ENCODE measurements at places on chromosomes 12 and 14.
A peak's percentile ranks its signal among the peaks of the same experiment; 100 is the strongest.

DNA sequence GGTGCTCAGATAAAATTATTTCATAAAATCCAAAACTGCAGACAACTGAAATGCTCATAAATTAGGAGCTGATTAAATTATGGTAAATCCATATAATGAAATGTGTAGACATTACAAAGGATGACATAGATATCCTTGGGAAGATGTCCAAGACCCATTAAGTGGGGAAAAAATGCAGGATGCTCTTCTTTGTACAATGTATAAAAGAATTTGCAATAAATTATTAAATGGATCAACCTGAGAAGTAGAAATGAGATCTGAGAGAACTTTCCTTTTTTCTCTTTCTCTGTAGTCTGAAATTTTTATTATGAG lies 336.4 kb upstream of the E2F7 start:
- DNase-seq: no peak

DNA sequence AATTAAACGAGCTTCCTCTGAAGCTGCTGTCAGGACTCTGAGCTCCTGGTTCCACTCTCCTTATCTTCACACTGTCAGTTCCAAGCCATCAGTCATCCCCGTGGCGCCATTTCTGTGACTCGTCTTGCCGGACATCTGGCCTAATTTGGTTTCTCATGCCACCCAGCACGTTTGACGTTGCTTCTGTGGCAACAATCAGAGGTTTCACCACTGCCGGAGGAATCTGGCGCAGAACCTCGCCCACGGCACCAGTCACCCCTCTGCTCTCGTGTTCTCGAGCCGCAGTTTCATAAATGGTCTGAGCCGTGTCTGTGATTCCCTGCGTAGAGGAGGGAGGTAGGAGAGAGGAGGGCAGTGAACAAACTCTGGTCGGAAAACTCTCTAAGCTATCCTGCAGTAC lies 29.7 kb downstream of the BDKRB1 start:
- peak; percentile 46 for DNase-seq

DNA sequence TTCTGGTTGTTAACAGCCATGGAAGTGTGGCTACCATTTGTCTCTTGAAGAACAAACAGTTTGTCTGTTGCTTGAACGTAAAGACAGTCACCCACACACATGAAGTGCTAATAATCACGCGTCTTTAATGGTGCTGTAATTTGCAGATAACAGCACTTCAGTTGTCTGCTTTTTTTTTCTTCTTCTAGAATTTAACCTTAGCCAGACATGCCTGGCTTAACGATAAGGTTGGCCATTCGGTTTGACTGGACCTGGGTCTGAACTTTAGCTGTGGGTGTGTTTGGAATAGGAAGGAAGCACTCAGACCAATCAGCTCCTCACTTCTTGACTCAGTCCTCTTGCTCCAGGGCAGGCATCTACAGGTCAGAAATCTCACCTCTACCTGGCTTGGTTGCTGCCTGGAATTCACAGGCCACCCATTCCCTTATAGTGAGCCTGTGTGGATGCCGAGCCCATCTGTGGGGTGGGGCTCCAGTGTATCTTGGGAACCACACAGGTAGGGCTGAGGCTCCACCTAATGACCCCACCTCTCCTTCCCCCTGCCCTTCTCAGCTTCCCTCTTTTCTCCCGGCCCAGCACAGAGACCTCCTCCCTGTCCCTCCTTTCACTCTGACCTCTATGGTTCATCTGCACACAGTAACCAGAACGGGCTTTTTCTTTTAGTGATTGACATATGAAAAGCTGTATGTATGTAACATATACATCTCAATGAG lies 246.4 kb upstream of the PWP1 start:
- no peak for DNase-seq

DNA sequence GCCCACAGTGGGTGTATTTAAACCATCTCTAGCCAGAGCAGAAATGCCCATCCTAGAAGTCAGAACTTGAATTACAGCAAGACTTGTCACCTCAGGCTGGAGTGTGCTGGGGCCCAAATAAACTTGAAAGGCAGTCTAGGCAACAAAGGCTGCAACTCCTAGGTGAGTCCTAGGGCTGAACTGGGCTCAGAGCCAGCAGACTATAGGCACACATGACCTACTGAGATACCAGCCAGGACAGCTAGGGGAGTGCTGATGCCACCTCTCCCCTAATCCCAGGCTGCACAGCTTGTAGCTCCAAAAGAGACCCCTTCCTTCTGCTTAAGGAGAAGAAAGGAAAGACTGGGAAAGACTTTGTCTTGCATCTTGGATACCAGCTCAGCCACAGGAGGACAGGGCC lies 106.0 kb downstream of the TXNDC16 start:
- DNase-seq: no peak

DNA sequence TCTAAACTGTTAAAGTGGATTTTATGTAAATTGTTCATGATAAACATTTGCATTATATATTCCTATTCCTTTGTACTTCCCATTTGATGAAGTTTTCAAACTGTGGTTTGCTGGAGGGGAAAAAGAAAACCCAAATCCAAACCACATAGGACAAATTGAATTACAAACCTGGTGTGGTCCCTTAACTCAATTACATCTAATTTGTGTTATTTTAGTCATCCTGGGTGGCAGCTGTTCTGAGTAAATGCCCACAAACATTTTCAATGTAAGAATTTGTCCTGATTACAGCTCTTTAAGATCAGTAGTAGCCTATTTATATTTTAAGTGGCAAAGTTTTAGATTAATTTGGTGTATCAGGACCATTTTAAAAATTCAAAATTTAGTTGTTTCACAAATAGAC lies 153.9 kb downstream of the RAD51B start:
- no peak for DNase-seq

DNA sequence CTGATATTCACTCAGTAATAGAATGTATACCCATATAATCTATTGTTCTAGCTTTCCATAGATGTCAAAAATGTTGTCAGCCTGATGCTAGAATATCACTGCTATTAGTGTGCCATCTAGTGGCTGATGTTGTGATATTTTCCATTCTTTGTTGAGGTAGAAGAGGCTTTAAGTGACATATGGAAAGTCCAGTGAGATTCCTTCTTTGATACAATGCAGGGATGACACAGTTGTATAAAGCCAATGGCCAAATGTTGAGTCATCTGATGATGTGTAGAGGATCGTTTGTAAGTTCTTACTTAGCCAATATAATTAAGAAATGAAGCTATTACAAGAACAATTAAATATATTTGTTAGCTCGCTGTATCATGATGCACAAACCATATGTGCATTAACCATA lies 58.1 kb upstream of the PCED1B start:
- no peak for DNase-seq

DNA sequence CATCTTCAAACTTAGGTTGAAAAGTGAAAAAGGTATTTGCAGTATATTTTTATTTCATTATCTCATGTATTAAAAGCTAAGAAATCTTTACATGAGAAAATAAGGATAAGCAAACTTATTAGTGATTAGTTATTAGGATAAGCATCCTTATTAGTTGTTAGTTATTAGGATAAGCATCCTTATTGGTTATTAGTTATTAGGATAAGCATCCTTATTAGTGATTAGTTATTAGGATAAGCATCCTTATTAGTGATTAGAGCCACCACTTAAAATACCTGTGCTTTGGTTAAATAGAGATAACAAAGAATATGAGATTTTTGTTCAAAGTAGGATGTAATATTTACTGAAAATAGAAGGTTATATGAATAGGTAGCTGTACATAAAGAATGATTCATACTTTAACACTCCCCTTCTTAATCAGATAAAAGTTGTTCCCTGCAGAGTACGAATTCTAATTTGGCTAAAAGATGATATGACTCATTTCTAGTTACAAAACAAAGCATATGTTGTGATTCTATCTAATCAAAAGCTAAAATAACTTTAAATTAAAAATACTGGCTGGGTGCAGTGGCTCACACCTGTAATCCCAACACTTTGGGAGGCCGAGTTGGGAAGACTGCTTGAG lies 56.4 kb downstream of the KDM5A start:
- DNase-seq: no peak

GRCh38 chr12:6230321-6231110 lies 30.3 kb downstream of the CD9 start:
- peak; percentile 59 for DNase-seq

DNA sequence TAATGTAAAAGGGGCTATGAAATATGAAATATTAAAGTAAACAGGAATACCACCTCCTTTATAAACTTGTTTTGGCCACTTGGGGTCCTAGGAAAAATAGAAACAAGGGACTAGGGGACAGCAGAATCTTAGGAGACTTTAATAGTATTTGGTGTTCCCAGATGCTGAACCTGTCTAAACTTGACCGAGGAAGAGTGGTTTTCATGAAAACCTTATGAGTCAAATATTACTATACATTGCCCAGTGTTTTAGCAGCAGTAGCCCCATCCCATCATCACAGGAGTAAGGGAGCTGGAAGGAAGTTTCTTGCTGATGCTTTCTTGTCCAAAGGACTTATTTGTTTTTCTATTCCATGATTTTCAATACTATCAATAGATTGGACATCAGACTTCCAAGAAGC lies 177.5 kb upstream of the CAND1 start:
- DNase-seq: no peak

GRCh38 chr14:70873627-70874026 lies 33.6 kb upstream of the PCNX1 start:
- DNase-seq: no peak

DNA sequence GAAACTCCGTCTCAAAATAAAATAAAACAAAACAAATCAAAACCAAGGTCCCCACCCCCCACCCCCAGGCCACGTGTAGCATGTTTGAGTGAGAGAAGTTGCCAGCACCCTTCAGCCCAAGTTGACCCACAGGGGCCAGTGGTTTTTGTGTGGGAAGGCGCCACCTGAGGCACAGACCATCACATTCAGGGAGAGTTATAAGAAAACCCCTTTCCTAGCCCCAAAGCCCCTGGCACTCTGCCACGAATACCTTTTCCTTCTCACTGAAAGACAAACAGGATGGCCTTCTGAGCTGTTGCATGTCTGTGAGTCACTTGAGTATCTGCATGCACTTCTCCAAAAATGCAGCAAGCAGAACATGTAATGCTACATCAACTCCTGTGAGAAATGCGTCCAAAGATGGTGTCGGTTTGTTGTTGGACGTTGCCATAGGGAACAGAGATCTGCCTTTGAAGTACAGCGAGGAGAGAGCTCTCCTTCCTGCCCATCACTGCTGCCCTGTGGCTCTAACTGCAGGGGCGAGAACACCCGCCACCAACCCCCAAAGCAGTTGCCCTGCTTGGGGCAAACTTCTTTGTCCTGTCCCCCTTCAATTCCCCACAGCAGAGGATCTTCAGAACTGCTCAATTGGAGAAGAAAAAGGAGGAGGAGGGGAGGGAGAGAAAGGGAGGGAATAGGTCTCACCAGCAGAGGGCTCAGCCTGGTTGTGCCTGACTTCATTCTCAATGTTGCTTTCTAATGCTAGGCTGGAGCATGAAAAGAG lies 2.7 kb upstream of the TRAF3 start:
- DNase-seq: peak; percentile 58

DNA sequence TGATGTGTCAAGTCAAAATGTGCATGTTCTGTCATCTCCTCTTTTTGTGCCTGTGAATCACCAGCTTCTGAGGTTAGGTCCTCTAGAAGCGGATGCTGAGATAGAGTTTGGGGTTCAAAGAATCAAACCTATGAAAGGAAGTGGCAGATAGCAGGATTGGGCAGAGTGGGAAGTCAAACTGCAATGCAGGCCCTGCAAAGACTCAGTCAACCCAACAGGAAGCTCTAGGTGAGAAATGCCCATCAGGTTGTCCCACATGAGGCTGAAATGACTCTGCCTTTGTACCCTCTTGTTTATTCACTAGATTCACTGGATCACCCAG lies 4.5 kb upstream of the MIA2 start:
- DNase-seq: no peak

DNA sequence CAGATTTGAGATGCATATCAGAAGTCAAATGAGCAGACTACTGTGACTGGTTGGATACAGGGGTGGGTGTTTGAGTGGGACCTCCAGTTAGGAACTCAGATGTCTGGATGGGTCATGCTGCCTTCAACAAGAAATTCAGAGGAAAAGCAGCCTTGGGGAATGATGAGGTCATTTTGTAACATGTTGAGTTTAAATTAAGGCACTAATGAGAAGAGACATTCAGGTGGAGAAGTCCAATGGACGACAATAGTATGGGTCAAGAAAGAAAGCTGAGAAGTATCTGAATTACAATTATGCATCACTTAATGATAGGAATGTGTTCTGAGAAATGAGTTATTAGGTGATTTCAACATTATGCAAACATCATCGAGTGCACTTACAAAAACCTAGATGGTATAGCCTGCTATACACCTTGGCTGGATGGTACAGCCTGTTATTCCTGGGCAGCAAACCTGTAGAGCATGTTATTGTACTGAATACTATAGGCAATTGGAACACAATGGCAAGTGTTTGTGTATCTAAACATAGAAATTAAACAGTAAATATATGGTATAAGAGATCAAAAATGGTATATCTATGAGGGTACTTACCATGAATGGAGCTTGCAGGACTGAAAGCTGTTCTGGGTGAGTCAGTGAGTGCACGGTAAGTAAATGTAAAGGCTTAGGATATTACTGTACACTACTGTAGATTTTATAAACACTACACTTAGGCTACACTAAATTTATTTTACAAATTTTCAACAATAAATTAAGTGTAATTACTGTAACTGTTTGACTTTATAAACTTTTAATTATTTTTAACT lies 414.7 kb downstream of the RAD51B start:
- DNase-seq: no peak

DNA sequence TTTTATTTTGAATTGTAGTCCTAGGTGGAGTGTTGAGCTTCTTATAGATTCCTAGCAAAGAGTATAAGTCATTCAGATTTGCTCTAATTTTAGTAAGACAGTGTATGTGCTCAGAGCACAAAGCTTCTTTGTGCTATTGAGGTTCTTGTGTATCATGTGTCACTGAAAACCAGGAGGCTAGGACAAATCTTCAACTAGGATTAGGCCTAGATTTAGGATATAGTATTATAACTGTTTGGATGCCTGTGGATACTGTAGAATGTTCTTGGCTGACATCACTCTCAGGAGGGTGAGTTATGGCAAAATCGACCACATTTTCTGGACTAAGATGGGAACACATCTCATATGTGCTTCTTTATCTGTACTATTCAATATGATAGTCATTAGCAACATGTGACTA lies 86.5 kb downstream of the DHRS2 start:
- no peak for DNase-seq

DNA sequence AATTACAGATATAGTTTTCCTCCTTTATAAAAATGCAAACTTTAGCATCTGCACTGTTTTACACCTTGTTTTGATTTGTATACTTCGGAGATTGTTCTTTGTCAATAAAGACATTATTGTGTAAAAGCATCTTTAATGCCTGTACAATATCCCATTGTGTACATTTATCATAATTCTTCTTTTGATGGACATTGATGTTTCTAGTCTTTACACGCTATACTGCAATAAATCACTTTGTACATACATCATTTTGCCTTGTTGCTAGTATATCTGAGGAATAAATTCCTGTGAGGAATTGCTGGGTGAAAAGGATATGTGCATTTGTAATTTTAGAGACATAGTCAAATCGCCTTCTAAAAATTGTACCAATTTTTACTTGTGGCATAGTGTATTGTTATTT lies 30.4 kb downstream of the WDR20 start:
- DNase-seq: no peak

- no peak for DNase-seq
Measured at GRCh38 chr14:68492381-68493151, 300.3 kb downstream of the ZFP36L1 start.
